ENCODE measurements at places on chromosomes 6 and 20. TPM values are rescaled to one million over a fixed set of nuclear protein-coding genes. Genes with fewer than 3 reads are reported as not detected.
A peak's percentile ranks its signal among the peaks of the same experiment; 100 is the strongest.

SLC13A3 gene
- total RNA-seq, result 1.4 TPM

SEL1L2 gene
- total RNA-seq, result not detected

TUBB2B gene
- total RNA-seq, result 6.8 TPM

KIF6 gene
- total RNA-seq, result 0.24 TPM

ASF1A gene
- 41.4 TPM for total RNA-seq

LPA gene
- total RNA-seq, result 0.14 TPM

RIMS1 gene
- 0.14 TPM for total RNA-seq

PLCB4 gene
- total RNA-seq, result 7.6 TPM

SNHG17 gene
- total RNA-seq, result 11.0 TPM

SLC35D3 gene
- 0.09 TPM for total RNA-seq

ASIP gene
- 0.09 TPM for total RNA-seq

DNA sequence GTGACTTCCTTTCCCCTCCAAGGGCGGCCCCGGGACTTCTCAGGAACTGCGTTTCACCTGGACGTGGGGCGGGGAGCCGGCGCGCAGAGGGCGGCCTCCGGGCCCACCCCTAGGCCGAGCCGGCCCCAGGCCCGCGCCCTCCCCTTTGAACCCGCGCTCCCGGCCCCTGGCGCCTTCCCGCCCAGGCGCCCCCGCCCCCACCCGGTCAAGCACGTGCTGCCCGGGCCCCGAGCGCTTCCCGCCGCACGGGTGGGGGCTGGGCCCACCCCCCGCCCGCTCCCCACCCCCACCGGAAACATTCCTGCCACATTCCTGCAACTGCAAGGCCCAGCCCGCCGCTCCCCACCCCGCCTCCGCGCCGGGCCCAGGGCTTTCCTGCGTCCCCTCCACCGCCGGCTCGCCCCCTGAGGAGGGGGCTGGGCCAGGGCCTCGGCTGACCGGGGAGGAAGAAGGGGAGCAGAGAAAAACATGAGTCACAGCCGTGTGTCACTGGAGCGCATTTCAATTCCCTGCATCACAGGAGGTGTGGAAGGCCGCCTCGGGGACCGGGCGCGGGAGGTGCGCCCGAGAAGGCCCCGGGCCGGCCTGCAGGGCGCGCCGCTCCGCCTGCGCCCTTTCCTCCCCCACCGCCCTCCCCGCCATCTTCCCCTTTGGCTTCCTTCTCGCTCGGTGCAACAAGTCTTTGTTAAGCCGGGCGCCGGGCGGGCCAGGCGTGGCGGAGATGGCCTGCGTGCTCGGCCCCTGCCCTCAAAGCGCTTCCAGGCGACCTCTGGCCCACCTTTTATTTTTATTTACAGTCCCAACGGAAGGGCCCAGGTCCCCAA lies 1.2 kb upstream of the HMGA1 start:
- H3K36me3 ChIP-seq, result peaks cover 9% of the 10 kb centered on the region
- peak overlapping the region; percentile 84 for H3K4me3 ChIP-seq
- peak; percentile 50 for DNase-seq
- peaks cover 20% of the 10 kb centered on the region for H3K4me1 ChIP-seq

DNA sequence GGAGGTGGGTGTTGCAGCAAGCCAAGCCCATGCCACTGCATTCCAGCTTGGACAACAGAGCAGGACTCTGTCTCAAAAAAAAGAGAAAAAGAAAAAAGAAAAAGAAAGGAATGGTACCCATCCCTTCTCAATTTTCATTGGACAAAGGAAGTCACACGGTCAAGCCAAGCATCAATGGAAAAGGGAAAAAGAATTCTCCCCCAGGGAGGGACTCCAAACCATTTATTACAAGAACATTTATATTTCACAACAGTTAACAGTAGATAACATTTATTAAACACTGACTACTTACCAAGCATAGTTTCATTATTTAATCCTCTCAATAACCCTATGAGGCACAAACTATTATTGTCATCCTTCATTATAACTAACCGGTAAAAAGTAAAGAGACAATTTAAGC lies 6.6 kb upstream of the KIF13A start:
- H3K27me3 ChIP-seq, result peaks cover 8% of the 10 kb centered on the region
- no peaks in the 10 kb centered on the region for H3K4me1 ChIP-seq
- H3K36me3 ChIP-seq, result no peaks in the 10 kb centered on the region
- no peak overlapping the region for H3K27ac ChIP-seq
- DNase-seq, result no peak

DNA sequence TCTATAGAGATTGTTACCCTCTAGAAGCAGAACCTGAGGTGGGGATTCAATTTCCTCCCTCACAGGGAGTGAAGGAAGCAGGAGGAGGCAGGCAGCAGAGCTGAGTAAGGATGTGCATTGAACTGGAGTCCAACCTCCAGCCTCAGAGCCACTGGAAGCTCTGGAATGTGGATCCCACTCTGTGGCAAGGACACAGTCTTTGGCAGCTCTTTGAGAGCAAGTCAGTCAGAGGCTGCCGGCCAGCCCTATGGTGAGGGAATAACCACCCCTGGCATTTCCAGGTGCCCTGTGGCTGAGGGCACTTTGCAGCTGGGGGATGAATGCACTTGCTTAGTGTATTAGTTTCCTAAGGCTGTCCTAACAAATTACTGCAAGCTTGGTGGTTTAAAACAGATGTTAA lies 37.2 kb downstream of the EBF4 start:
- H3K4me1 ChIP-seq, result no peaks in the 10 kb centered on the region
- no peaks in the 10 kb centered on the region for H3K36me3 ChIP-seq
- DNase-seq, result no peak
- no peak overlapping the region for H3K4me3 ChIP-seq
- peaks cover 18% of the 10 kb centered on the region for H3K27me3 ChIP-seq
- no peak overlapping the region for H3K27ac ChIP-seq

GRCh38 chr6:150600301-150601017 lies 774 bp downstream of the PLEKHG1 start:
- H3K27ac ChIP-seq, result peak overlapping the region; percentile 94
- peaks cover 2% of the 10 kb centered on the region for H3K27me3 ChIP-seq
- H3K4me3 ChIP-seq, result peak overlapping the region; percentile 60
- no peaks in the 10 kb centered on the region for H3K36me3 ChIP-seq

- no peak for DNase-seq
- H3K27ac ChIP-seq, result no peak overlapping the region
- no peaks in the 10 kb centered on the region for H3K27me3 ChIP-seq
These were observed 100.0 kb downstream of the CD24 start for GRCh38 chr6:106874481-106874880.

DNA sequence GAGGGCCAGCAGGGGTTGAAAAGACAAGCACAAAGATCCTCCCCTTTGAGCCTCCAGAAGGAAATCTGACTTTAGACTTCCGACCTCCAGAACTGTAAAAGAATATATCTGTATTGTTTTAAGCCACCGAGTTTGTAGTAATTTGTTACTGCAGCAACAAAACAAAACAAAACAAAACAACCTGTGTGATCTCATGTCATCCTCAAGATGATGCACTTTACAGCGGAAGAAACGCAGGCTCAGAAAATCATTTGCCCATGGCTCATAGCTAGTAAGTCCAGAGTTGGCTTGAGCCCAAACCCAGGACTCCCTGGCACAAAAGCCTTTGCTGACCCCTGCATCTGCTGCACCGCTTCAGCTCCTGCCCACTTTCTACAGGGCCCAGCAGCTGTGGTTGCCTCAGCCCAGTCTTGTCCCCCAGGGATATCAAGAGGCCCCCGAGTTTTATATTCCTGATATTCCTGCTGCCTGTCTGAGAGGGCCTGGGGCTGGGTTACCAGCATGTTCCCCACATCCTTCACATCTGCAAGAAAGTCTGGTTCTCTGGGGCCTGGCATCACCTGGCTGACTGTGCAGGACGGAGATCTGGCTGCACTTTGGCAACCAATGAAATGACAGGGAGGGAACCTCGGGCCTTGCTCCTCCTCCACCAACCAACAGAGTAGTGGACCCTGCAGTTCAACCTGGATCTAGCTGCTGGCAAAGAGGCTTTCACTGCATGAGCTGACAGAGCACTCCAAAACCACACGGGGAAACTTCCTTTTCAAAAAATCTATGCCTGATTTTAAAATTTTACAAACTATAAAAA lies 56.9 kb downstream of the JPH2 start:
- no peak for DNase-seq
- no peaks in the 10 kb centered on the region for H3K27me3 ChIP-seq
- no peaks in the 10 kb centered on the region for H3K4me1 ChIP-seq
- H3K27ac ChIP-seq, result no peak overlapping the region
- H3K4me3 ChIP-seq, result no peak overlapping the region

GRCh38 chr6:98241630-98242029 lies 592.7 kb upstream of the POU3F2 start:
- H3K27ac ChIP-seq, result no peak overlapping the region
- H3K4me3 ChIP-seq, result no peak overlapping the region
- no peak for DNase-seq
- H3K4me1 ChIP-seq, result no peaks in the 10 kb centered on the region
- no peaks in the 10 kb centered on the region for H3K27me3 ChIP-seq

DNA sequence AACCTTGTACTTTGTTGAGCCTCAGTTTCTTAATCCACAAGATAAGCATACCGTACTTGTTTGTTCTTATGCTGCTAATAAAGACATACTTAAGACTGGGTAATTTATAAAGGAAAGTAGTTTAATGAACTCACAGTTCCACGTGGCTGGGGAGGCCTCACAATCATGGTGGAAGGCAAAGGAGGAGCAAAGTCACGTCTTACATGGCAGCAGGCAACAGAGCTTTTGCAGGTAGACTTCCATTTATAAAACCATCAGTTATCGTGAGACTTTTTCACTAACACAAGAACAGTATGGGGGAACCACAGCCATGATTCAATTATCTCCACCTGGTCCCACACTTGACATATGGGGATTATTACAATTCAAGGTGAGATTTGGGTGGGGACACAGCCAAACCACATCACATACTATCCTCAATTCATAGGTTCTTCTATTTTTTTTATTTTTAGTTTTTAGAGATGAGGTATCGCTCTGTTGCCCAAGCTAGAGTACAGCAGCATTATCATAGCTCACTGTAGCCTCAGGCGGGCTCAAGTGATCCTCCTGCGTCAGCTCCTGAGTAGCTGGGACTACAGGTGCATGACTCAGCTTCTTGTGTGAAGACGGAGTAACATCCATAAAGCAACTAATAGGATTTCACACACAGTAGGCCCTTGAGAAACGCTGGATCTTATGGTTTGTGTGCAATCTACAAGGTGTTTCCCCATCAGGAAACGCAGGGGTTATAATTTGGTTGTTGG lies 76.7 kb upstream of the IYD start:
- no peaks in the 10 kb centered on the region for H3K4me1 ChIP-seq
- H3K27ac ChIP-seq, result no peak overlapping the region
- no peaks in the 10 kb centered on the region for H3K27me3 ChIP-seq
- H3K36me3 ChIP-seq, result no peaks in the 10 kb centered on the region
- H3K4me3 ChIP-seq, result no peak overlapping the region

DNA sequence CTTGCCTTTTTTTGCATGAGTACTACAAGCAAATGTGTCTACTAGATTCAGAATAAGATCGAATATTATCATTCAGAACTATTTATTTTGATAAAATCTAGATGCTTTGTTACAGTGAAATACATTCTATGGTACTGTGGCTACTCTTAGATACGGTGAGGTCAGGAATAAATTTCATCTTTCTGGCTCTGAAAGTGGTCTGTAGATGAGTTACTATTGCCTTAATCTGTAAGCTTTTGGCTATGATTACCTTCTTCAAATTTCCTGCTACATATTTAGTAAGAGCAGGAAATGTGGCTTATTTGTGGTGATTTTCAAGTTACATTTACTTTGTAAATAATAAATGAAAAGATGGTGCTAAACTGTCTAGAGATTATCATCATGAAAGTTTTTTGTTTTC lies 50.0 kb downstream of the SCAF8 start:
- H3K36me3 ChIP-seq, result peaks cover 4% of the 10 kb centered on the region
- no peaks in the 10 kb centered on the region for H3K27me3 ChIP-seq
- no peak overlapping the region for H3K27ac ChIP-seq
- DNase-seq, result no peak

GRCh38 chr6:113009682-113010081 lies 662.6 kb downstream of the RFPL4B start:
- DNase-seq, result no peak
- no peaks in the 10 kb centered on the region for H3K36me3 ChIP-seq
- H3K27me3 ChIP-seq, result no peaks in the 10 kb centered on the region
- no peaks in the 10 kb centered on the region for H3K4me1 ChIP-seq

DNA sequence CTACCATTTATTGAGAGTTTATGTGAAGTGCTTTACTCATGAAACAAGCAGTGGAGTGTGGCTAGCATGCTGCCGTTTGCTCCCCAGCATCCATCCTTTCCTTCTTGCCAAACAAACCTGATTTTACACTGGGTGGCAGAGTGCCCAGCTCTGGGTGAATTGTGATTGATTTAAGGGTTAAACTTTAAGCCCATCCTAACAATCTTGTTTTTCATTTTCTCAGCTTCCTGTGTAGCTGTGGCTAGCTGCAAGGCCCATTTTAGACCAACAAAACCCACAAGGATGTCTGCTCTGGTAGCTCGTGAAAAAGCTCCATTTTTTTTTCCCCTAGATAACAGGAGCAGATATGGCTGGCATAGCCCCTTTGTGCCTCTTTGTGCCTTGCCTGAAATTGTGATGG lies 77.7 kb upstream of the KCNG1 start:
- H3K27ac ChIP-seq, result no peak overlapping the region
- H3K4me3 ChIP-seq, result no peak overlapping the region
- no peaks in the 10 kb centered on the region for H3K4me1 ChIP-seq
- no peaks in the 10 kb centered on the region for H3K27me3 ChIP-seq

DNA sequence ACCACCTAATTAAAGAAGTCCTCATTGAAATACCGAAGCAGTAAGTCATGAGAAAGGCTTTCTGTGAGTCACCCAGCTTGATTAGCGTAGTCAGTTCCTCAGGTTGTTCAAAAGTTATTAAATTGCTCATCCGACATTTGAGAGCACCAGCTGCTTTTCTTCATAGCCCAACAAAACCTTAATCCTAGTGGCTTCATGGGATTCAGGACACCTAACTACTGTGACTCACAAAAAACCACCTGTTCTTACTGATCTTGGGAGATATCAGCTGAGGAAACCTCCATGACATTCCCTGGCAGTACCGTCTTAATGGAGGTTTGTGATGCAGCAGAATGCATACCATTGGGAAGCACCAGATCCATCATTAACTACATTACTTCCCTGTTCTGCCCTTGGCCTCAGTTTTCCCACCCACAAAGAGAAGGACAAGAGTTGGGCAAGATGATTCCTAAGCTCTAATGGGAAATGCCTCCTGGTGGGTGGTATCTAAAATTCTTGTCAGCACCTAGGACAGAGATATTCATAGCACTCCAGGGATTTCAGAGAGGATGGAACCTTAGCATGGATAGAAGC lies 103.8 kb downstream of the KHDC1L start:
- H3K36me3 ChIP-seq, result no peaks in the 10 kb centered on the region
- no peaks in the 10 kb centered on the region for H3K4me1 ChIP-seq
- DNase-seq, result no peak
- no peak overlapping the region for H3K27ac ChIP-seq
- H3K4me3 ChIP-seq, result no peak overlapping the region

GRCh38 chr6:6885521-6886170 lies 222.1 kb upstream of the RREB1 start:
- H3K4me1 ChIP-seq, result peaks cover 22% of the 10 kb centered on the region
- no peak overlapping the region for H3K4me3 ChIP-seq
- H3K27ac ChIP-seq, result peak overlapping the region; percentile 62
- H3K27me3 ChIP-seq, result no peaks in the 10 kb centered on the region
- DNase-seq, result no peak
- no peaks in the 10 kb centered on the region for H3K36me3 ChIP-seq

- no peak overlapping the region for H3K4me3 ChIP-seq
- no peak for DNase-seq
- H3K36me3 ChIP-seq, result no peaks in the 10 kb centered on the region
- no peaks in the 10 kb centered on the region for H3K27me3 ChIP-seq
- H3K4me1 ChIP-seq, result no peaks in the 10 kb centered on the region
These were observed 557.9 kb upstream of the ID4 start for GRCh38 chr6:19279273-19279684.
